ENCODE measurements at places on chromosomes 13 and 19.

DNA sequence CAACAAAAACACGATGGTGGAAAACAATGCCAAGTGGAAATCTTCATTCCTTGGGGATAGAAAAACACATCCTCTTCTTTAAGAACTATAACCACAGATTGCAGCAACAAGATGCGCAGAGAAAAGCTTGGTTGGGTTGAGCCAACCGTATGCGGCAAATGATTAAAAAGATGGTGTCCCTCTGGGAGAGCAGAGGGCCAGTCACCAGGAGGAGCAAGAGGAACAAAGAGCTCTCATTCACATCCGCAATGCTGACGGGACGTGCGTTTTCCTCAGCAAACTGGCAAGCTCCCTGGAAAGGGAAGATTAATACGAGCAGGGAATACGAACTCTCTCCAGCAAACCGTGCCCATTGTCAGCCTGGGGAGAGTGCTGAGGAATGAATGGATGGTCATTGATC, 141.6 kb downstream of the KATNAL1 start:
- DNase-seq, result peak; percentile 21

GRCh38 chr19:23774106-23774505, 15.4 kb upstream of the ZNF681 start:
- no peak for DNase-seq

DNA sequence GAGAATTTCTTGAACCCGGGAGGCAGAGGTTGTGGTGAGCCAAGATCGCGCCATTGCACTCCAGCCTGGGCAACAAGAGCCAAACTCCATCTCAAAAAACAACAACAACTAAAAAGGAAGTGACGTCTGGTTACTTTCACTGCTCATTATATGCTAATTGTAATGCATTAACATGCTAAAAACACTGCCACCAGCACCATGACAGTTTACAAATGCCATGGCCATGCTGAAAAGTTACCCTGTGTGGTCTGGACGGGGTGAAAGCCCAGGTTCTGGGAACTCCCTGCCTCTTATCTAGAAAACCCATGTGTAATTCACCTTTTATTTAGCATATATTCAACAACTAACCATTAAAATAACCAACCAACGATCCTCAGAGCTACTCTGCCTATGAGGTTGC, 28.1 kb downstream of the CPT1C start:
- no peak for DNase-seq

GRCh38 chr13:25963674-25964073, 88.1 kb downstream of the SHISA2 start:
- DNase-seq, result no peak

- DNase-seq, result no peak
Observed at GRCh38 chr13:46185634-46186033, 3.7 kb upstream of the LCP1 start.

DNA sequence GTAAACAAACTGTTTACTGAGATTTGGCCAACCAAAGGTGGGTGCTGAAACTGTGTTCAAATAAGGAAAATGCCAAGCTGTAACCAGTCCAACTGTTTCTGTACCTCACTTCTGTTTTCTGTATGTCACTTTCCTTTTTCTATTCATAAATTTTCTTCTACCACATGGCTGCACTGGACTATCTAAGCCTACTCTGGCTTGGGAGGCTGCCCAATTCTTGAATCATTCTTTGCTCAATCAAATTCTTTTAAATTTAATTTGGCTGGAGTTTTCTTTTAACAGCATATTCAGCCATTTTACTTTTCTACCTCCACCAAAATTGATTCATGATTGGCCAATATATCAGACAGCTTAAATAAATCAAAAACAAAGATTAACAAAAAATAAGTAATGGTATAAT, 1575.5 kb upstream of the SPRY2 start:
- DNase-seq, result no peak

DNA sequence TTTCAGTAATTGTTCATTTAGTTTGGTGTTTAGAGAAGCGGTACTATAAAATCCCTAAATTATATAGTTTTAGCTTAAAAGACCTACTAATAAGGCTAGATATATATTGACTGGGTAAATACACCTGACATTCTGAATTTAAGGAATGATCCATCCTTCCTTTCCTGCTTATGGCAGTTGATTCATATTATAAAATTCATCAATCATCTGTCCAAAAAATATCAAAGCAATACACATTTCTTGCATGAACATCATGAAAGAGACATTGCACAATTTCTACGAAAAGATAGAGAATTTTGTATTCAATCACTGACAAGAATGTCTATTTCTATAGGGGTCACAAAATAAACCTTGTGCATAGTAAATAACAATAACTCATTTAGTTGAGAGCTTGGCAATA, 514.9 kb downstream of the SLITRK6 start:
- DNase-seq, result no peak

DNA sequence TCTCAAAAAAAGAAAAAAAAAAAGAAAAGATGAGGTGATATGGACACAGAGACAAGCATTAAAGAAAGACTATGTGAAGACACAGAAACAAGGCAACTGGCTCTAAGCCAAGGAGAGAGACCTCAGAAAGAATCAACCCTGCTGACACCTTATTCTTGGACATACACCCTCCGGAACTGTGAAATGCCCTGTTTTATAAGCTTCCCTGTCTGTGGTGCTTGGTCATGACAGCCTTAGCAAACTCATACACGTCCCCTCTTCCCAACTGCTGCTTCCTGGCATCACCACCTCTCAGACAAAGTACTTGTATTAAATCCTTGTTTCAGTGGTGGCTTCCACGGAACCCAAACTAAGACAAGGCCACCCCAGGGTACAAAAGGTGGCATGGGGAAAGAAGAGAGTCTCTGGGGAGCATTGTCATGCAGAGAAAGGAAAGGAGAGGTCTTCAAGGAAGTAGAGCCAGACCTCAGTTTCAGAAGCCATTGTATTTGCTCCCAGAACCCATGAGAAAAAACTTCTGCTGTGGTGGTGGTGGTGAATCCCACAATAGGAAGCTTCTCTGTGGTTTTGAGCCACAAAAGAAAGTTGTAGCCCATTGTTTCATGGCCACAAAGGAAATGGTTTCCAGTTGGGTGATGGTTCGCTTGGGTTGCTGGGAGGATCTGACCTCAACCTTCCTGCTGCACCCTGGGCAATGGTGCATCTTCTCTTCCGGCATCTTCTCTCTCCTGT, 16.3 kb upstream of the TSPAN16 start:
- DNase-seq, result no peak

- DNase-seq, result peak; percentile 84
Observed at GRCh38 chr13:42170029-42170428, 101.9 kb upstream of the AKAP11 start.
